ENCODE measurements at places on chromosomes 6 and 20.

- no peak for DNase-seq
Observed at GRCh38 chr6:155417454-155417853, 38.2 kb downstream of the NOX3 start.

GRCh38 chr6:17283074-17283473 lies 1.9 kb downstream of the RBM24 start:
- no peak for DNase-seq

- DNase-seq = no peak
Observed at GRCh38 chr6:35808688-35809087, 3.5 kb downstream of the LHFPL5 start.

- no peak for DNase-seq
Observed at GRCh38 chr20:10495173-10495572, 60.1 kb downstream of the SLX4IP start.

- DNase-seq = no peak
Observed at GRCh38 chr6:123316733-123317323, 319.9 kb downstream of the TRDN start.

GRCh38 chr6:150144294-150144868 lies 1.5 kb downstream of the PPP1R14C start:
- no peak for DNase-seq

DNA sequence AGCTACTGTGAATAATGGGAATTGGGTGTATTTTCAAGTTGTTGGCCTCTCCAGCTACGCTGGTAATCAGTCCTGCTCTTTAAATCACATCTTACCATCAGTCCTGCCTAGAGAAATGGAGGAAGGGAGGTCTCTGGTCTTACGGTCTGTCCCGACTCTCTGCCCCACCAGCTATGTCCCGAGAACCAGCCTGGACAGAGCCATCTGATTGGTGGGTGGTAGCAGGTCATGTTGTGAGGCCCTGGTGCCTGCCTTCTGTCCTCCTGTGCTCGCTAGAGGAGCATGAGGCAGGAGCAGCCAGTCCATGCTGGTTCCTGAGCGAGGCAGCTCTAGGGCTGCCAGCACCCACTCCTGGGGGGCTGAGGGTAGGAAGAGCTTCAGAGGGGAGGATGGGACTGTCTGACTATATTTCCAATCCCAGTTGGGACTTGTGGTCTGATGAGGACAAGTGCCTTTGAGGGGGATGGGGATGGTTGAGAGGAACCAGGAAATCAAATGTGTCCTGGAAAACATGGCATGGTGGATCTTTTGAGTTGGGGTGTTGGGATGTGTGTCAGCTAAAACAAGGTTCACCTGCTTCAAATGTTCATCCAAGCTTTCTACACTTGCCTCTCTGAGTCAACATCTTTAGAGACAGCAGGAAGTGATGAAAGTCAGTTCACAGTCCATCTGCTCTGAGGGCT lies 33.0 kb downstream of the SYNJ2 start:
- no peak for DNase-seq

DNA sequence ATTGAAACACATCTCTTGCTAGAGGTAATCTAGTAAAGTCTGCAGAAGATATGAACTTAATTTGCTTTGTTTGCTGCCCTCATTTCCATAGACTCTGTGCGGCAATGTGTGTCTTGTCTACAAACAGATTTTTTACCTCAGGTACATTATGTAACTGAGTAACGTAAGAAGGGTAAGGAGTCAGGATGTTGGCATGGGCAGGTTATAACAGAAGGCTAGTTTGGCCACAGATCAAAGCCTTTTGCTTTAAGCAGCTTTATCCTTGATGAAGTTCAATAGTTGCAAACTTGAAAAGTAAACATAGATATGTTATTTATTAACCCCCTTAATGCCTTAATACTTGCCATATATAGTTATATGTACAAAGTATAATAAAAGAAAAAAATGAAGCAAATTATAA lies 391.6 kb upstream of the FKBP1C start:
- DNase-seq = no peak

DNA sequence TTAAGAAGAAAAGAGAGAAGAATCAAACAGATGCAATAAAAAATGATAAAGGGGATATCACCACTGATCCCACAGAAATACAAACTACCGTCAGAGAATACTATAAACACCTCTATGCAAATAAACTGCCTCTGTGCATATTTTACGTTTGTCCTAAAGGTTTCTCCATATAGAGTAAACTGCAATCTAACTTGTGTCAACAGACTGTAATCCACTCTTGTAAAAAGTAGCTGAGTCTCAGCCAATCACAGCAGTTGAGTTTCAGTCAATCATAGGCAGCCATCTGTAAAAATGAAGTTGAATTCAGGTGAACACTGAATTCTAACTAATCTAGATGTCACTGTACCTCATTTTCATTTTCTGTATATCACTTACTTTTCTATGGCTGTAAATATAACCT lies 112.2 kb upstream of the SYNCRIP start:
- no peak for DNase-seq

DNA sequence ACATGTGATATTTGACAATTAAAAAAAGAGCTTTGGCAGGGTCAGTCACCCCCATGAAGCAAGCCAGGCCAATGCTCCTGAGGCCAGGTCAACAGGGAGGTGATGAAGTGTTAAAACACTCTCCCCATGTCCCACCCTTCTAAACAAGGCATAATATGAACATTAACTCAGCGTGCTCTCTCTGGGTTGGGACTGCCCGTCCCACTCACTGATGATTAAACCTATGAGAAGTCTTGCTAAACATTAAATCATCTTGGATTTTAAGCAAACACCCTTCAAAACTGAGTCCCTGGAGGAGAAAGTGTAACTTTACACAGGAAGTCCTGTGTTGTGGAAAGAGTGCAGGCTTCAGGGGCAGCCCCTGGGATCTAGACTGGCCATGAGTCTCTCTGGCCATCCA lies 558.5 kb downstream of the CD83 start:
- DNase-seq = no peak

- DNase-seq = no peak
Observed at GRCh38 chr6:1621070-1621701, 11.5 kb downstream of the FOXC1 start.

GRCh38 chr6:70413992-70414494 lies 735 bp downstream of the FAM135A start:
- DNase-seq = no peak

DNA sequence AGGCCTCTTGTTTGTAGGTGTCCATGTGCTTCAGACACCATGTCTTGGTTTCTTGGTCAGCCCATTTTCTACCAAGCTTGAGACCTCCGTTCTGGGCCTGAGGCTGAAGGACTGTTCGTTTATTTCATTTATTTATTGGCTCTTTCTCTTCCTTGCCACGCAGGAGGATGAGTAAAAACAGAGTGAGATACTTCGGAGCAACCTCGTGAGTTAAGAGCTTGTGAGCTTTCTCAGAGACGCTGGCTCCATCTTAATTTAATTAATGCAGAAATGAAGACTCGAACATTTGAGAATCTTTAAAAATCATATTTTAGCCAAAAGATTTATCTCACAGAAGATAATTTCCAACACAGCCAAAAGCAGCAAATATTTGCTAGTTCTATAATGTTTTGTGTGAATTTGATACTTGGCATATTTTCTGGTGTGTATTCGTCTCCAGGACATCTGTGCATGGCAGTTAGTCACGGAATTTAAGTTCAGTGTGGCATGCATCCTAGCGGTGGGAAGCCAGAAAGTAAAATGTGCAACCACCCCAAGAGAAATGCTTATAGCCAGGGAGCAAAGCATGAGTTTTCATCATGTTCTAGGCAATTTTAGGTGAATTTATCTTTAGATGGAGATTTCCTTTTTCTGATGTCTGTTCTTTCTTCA lies 76.0 kb downstream of the THBS2 start:
- DNase-seq = no peak

DNA sequence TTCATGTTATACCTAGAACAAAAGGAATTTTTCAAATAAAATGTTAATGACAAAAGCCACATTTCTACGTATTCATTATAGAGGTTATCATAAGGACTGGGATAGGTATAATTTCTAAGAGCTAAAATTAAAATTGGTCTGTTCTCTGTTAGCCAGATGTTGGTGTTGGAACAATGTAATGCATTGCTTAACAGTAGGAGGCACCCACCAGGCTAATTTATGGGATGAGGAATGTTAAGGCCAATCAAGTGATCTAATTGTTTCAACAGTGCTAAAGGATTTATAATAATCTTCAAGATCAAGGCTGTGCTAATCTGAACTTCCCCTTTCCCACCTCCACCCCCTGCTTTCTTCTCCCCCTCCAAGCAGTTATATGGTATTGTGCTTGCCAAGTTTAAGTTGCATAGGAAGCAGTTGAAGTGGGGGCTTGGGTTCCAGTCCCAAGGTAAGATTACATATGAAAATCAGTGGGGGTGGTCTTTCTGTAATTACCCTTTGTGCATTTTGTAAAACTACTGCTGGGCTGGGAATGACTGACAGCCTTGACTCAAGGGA lies 89.2 kb upstream of the BACH2 start:
- DNase-seq = no peak

- no peak for DNase-seq
Observed at GRCh38 chr6:128209771-128210170, 308.9 kb upstream of the THEMIS start.
